ENCODE measurements at places on chromosomes 5 and 9.

GRCh38 chr9:84667571-84668195 is 1.8 kb upstream of the NTRK2 start:
- no peak for DNase-seq

- DNase-seq = no peak
These were observed 75.9 kb upstream of the HTR4 start for GRCh38 chr5:148730270-148730669.

DNA sequence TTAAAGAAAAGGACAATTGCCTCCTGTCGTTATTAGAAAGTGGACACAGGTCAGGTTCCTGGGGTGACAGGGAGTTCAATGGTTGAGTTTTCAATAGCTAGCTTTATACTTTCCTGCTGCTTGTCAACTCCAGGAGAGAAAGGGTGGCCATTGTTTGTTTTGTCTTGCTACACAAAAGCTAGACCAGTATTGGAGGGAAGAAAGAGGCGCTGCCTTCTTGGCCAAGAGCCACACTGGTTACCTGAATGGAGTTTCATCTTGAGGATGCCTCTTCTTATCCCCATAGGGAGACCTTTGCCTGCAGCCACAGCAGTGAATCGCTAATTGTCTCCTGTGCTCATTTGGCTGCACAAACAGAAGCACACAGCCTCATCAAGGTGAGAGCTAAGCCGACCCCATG is 279.4 kb upstream of the GRIA1 start:
- no peak for DNase-seq

DNA sequence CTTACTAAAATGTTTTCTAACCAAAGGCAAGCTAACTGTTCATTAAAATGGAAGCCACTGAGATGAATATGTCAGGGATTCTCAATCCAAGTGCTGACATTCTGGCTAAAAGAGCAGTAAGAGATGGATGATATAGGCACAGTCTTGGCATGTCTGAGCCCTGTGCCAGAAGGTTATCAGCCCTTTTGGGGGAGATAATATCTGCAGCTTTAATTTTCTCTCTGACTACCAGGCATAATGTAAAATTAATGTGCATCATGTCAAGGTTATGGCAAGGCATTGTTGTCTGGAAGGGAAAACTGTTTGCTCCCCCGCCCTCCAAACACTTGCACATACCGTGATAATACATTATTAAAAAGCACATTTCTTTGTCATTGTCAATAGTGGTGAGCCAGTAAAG is 609.8 kb downstream of the ZNF608 start:
- DNase-seq = no peak

DNA sequence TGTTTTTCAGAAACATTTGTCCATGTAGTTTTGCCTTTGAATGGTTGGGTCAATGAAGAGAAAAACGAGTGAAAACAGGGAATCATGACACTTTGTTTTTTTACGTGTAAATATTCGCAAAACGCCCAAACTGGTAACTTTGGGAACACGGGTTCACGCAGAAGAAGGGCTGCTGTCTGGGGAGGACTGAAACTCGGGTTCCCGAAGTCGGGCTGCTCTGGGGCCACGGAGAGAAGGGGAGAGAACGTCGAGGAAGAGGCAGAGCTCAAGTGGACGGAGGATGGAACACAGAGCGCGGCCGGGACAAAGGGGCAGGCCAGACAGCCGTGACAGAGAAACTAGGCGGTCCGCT is 478 bp upstream of the SETD9 start:
- peak; percentile 6 for DNase-seq

DNA sequence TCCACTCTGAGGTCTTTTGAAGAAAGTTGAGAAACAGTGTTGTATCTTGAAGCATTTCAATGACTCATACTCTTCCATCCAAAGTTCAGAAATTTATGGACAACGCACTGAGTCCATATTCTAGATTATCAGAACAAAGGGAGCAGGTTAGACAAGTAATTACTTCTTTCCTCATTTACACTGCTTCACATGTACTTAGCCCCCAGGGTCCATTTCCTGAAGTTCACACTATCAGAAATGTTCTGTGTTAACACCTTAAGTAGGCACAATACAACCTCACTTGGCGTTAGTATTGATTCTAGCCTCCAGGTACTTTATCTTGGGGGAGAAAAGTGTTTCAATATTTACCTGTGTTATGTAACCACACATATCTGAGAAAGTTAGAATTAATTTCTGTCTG is 487.9 kb upstream of the DMAC1 start:
- DNase-seq = no peak

GRCh38 chr5:131795879-131796792 is 681 bp downstream of the FNIP1 start:
- peak; percentile 2 for DNase-seq

- DNase-seq = no peak
These were observed 94.8 kb upstream of the APC start for GRCh38 chr5:112642885-112643284.

- DNase-seq = no peak
These were observed 38.9 kb upstream of the N4BP3 start for GRCh38 chr5:178074266-178074952.

- DNase-seq = no peak
These were observed 66.6 kb downstream of the NPR3 start for GRCh38 chr5:32777733-32778132.

- no peak for DNase-seq
These were observed 411 bp upstream of the GABRG2 start for GRCh38 chr5:162067162-162067561.

DNA sequence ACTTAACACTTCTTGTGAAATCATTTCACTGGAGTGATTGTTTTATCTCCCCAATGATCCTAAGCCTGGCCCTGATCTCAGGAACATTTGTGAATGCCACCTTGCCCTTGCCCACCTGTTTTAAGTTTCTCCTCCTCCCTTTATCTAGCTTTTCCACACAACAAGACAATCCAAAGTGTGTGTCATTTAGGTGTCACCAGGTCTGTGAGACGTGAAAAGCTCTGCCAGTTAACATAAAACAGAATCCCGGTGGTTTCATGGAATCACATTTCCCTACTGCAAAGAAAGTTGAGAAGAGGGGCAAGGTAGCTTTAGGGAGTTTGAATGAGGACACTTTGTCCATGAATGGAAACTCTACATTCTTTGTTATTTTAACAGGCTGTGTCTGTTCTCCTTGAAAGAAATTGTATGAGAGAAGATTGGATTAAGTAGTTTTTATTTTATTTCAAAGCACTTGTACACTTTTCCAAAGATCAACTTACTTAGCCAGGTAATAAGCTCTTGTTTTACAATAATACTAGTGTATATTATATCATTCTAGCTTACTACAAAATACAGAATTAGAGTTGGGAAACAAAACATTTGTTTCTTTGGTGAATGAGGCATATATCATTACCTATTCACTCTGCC is 239.0 kb downstream of the ISL1 start:
- no peak for DNase-seq

GRCh38 chr9:120212853-120213200 is 367.1 kb downstream of the CDK5RAP2 start:
- DNase-seq = no peak

GRCh38 chr9:134314950-134315715 is 11.1 kb upstream of the RXRA start:
- DNase-seq = no peak

DNA sequence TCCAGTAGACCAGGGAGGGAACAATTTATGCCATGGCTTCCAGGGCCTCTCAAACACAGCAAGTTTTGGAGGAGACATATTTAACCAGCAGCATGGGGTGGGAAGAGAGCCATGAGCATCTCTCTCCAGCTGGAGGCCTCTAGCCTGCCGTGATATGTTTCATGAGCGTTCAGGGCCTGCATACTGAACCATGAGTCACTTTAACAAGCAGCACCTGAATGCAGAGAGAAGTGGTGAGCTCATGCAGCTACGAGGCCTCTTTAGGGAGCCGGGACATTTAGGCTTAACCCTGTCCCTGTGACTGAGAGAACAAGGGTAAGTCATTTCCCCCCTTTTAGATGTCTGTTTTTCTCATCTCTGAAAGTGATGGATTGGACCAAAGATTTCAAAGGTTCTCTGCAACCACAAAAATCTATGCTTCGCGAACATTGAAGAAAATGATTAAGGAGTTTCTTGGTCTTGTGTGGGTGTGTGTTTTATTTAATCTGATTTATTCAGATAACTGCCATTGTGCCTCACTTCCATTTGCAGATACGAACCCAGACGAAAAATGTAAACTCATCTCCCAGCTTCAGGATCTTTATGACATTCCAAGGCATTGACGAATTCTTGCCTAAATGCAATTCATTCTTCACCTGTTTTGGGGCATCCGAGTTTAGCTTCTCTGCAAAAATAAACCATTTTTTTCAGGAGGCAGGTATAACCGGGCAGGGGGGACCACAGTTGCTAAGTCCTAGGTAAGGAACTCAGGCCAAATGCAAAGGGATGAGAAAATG is 157.0 kb downstream of the GABBR2 start:
- DNase-seq = no peak

- DNase-seq = no peak
These were observed 148.6 kb downstream of the DOCK8 start for GRCh38 chr9:363274-363612.

- DNase-seq = no peak
These were observed 154.3 kb downstream of the C5orf15 start for GRCh38 chr5:133814152-133814551.

- DNase-seq = no peak
These were observed 793.2 kb upstream of the RGMB start for GRCh38 chr5:97980291-97980690.

- no peak for DNase-seq
These were observed 412.8 kb upstream of the PIK3R1 start for GRCh38 chr5:67802766-67803165.

- DNase-seq = no peak
These were observed 18.9 kb downstream of the SLC22A5 start for GRCh38 chr5:132388244-132389050.

DNA sequence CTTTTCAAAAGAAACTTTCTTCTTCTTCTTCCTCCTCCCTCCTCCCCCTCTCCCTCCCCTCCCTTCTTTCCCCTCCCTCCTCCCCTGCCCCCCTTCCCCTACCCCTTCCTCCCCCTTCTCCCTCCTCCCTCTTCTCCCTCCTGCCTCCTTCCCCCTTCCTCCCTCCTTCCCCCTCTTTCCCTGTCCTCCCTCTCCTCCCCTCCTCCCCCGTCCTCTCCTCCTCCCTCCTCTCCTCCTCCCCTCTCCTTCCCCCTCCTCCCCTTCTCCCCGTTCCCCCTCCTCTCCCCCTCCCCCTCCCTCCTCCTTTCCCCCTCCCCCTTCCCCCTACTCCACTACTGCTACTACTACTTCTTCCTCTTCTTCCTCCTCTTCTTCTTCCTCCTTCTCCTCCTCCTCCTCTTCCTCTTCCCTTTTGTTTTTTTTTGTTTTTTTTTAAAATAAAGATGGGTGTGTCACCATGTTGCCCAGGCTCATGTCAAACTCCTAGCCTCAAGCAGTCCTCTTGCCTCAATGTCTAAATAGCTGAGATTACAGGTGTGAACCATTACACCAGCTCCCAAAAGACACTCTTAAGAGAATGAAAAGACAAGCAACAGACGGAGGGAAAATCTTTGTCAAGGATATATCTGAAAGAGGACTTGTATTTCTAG is 87.5 kb downstream of the SCAMP1 start:
- no peak for DNase-seq

GRCh38 chr5:56910210-56910965 is 992 bp downstream of the SETD9 start:
- peak; percentile 12 for DNase-seq

GRCh38 chr5:123814801-123815470 is 303.0 kb downstream of the CSNK1G3 start:
- no peak for DNase-seq

- DNase-seq = no peak
These were observed 74.9 kb downstream of the GCNT4 start for GRCh38 chr5:74977471-74977870.

GRCh38 chr5:138901716-138902115 is 26.6 kb upstream of the LRRTM2 start:
- no peak for DNase-seq

- DNase-seq = no peak
These were observed 142.8 kb downstream of the NSG2 start for GRCh38 chr5:174188295-174188694.

- no peak for DNase-seq
These were observed 476.6 kb upstream of the EDIL3 start for GRCh38 chr5:84861306-84861705.

DNA sequence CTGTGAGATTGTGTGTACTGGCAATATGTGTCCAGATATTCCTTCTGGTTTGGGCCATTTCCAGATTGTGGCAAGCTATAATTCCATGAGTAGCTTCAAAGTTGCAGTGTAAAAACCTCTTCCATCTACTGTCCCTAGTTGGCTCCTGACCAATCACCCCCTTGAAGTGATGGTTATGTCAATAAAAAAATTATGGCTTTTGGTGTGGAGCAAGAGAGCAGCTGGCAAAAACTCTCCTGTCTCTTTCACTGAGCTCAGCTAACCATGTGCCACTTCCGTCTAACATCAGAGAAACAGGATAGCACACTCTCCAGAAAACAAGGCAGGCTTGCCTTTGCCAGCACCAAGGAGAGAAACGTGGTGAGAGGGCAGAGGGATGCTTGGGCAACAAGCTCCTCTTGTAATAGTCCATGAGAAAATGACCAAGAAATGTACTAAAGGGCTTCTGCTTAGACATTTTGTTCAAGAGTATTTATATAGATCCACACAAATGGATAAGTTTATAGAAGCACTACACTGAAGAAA is 914.4 kb upstream of the SEMA6A start:
- no peak for DNase-seq

DNA sequence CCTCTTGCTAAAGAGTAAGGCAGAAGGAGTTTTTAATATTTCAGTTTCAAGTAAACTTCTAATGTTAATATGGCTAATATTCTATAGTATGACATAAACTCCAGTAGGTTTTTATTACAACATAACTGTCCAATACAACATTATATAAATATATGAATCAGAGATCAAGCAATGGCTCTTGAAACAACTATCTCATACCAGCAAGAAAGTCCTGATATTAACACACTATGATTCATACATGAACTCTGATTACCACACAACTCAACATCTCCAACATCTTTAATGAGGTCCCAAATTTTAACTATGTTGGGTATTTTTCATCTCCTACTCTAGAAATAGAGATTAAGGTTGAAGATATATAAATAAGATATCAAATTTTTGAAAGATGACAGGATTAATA is 878.3 kb downstream of the TLE1 start:
- DNase-seq = no peak

GRCh38 chr5:86403190-86403589 is 214.6 kb upstream of the COX7C start:
- DNase-seq = no peak

DNA sequence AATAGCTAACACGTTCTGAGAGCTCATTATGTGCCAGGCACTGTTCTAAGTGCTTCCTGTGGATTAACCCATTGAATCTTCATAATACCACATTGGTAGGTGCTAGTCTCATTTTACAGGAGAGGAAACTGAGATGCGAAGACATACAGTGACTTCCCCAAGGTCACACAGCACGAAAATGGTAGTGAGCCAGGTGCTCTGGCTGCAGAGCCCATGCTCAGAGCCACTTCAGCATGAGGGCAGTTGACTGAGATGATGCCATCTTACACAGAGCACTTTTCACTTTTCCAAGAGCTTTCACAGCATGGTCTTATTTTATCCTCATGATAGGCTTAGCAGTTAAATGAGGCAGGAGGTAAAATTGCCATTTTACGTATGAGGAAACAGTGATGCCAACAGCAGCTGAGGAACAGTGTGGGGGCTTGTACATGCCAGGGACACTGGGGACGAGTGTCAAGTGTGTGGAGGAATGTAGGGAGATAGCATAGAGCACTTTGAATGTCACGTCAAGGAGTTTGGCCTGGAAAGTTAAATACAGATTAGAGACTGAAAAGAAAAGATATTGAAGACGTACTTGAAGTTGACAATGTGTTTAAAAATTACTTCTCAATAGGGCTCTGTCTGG is 180.0 kb downstream of the KIF4B start:
- DNase-seq = no peak

All from stimulated activated CD8-positive, alpha-beta memory T cell treated with anti-CD3 and anti-CD28 coated beads, Interleukin-12 subunit alpha, Interleukin-12 subunit beta, amount 100 ng/mL, for 1 hour (primary cell).